Lung (tissue), 17 donors: ENCODE measurements at places on chromosomes 12 and 14. TPM values are rescaled to one million over a fixed set of nuclear protein-coding genes. Genes with fewer than 3 reads are reported as not detected.

The FITM1 gene
- total RNA-seq: 0.48 TPM

The MYBPC1 gene
- total RNA-seq: not detected

The RASSF9 gene
- total RNA-seq: 14.3 TPM

DNA sequence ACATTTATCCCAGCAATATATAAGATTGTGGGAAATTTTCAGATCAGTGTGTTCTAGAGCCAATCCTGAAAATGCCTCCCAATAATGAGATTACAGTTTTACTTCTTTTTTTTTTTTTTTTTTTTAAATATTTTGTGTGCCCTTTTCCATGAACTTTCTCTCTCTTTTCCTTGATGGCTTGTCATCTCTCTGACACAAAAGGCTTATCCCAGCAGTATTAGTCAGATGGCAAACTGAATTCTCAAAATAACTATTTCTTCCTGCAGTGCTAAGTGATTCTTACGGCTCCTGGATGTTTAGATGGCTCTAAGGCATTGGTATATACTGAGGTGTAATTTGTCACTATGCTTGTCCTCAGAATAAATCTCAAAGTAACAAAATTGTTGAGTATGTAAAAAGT, 86.7 kb downstream of the LRP6 start:
- no peak overlapping the region for H3K27ac ChIP-seq
- H3K4me1 ChIP-seq: peaks cover 13% of the 10 kb centered on the region
- no peaks in the 10 kb centered on the region for H3K27me3 ChIP-seq
- H3K4me3 ChIP-seq: no peak overlapping the region
- peaks cover 5% of the 10 kb centered on the region for H3K36me3 ChIP-seq

GRCh38 chr14:35046048-35046750, at the start of gene FAM177A1:
Gene FAM177A1 (plus strand): TSS chr14:35046272. CDS start chr14:35046464, 192 bp downstream.
- peaks cover 8% of the 10 kb centered on the region for H3K4me1 ChIP-seq
- DNase-seq: peak; percentile 97
- H3K27ac ChIP-seq: peak within 1 kb of the TSS; percentile 99
- H3K36me3 ChIP-seq: no peaks in the 10 kb centered on the region

DNA sequence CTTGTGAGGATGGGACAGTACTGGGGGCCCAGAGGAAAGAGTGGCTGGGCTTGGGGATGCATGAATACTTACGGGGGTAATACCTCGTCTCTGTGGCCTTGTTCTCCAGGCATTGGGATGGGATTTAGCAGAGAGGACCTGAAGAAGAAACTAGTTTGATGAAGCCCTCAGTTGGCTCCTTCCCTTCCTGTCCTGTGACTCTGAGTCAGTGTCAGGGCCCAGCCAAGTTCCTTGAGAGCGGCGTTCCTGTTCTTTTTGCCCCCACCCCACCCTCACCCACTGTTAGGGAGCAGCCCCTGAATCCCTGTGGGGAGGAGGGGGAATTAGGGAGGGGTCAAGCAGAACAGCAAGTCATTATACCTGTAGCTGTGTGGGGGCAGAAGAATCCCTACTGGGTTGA, 5.2 kb upstream of the LRP1-AS start:
- no peaks in the 10 kb centered on the region for H3K36me3 ChIP-seq
- H3K4me3 ChIP-seq: no peak overlapping the region
- peaks cover 26% of the 10 kb centered on the region for H3K4me1 ChIP-seq
- peak overlapping the region; percentile 63 for H3K27ac ChIP-seq
- no peaks in the 10 kb centered on the region for H3K27me3 ChIP-seq

DNA sequence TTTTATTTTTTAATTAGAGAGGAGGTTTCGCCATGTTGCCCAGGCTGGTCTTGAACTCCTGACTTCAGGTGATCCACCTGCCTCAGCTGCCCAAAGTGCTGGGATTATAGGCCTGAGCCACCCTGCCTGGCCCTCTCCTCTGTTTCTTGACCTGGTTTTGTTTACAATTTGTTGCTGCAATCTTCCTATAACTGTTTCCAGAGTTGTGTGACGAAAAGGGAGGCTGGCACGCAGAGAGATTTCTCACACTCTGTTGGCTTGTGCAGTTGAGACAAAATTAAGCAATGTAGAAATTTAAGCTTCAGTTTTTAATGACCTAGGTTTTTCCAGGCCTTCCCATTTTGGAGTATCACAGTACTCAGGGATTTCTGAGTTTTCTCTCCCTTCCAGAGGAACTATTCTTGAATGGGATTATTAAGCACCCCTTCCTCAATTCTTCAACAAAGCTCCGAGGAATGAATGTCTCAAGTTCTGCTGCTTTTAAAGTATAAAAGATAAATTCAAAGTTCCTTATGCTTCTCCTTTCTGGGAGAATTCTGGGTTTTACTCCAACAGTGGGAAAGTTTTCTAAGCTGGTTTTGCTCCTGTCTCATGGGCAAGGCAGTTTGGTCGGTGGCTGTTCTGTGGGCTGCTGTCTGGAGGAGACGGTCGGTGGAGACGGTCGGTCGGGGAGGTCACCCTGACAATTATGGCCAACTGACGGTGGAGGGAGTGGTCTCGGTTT, 20.4 kb upstream of the FOS start:
- peaks cover 26% of the 10 kb centered on the region for H3K4me1 ChIP-seq
- H3K36me3 ChIP-seq: no peaks in the 10 kb centered on the region
- H3K4me3 ChIP-seq: no peak overlapping the region
- no peaks in the 10 kb centered on the region for H3K27me3 ChIP-seq

DNA sequence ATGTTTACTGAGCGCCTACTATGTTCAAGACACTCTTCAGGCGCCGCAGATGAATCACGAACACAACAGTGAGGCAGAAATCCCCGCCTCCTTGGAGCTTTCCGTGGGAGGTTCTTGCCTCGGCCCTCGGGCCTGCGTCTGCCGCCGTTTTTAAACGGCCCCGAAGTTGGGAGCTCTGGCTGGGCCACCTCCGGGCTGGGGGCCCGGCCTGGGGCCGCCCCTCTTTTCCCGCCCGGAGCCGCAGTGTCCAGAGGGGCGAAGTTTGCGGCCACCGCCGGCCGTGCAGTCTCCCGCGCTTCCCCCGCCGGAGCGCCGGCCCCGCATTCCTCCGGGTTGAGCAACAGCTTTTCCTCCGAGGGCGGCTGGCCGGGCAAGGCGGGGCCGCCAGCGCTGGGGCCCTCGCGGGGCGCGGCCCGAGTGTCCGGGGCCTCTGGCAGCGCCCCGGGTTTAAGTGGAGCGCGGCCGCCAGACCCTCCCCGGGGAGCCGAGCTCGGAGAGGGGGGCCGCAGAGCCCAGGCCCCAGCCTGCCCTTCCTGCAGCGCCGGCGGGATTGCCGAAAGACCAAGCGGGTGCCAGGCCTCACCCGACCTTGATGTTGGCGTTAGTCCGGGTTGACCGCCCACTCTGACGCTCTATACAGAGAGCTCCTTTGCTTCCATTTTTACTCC, 18.7 kb upstream of the CTDSP2 start:
- H3K4me3 ChIP-seq: peak overlapping the region; percentile 43
- H3K27me3 ChIP-seq: no peaks in the 10 kb centered on the region
- H3K36me3 ChIP-seq: no peaks in the 10 kb centered on the region
- H3K27ac ChIP-seq: peak overlapping the region; percentile 99
- DNase-seq: peak; percentile 92

GRCh38 chr12:116306968-116307367, 29.5 kb upstream of the MED13L start:
- H3K4me3 ChIP-seq: no peak overlapping the region
- no peaks in the 10 kb centered on the region for H3K27me3 ChIP-seq
- DNase-seq: no peak
- no peaks in the 10 kb centered on the region for H3K36me3 ChIP-seq
- peaks cover 6% of the 10 kb centered on the region for H3K4me1 ChIP-seq

GRCh38 chr14:92978229-92979021, 55.5 kb downstream of the CHGA start:
- no peak overlapping the region for H3K4me3 ChIP-seq
- peaks cover 6% of the 10 kb centered on the region for H3K36me3 ChIP-seq
- no peak for DNase-seq
- no peak overlapping the region for H3K27ac ChIP-seq
- H3K4me1 ChIP-seq: peaks cover 5% of the 10 kb centered on the region
- H3K27me3 ChIP-seq: no peaks in the 10 kb centered on the region

DNA sequence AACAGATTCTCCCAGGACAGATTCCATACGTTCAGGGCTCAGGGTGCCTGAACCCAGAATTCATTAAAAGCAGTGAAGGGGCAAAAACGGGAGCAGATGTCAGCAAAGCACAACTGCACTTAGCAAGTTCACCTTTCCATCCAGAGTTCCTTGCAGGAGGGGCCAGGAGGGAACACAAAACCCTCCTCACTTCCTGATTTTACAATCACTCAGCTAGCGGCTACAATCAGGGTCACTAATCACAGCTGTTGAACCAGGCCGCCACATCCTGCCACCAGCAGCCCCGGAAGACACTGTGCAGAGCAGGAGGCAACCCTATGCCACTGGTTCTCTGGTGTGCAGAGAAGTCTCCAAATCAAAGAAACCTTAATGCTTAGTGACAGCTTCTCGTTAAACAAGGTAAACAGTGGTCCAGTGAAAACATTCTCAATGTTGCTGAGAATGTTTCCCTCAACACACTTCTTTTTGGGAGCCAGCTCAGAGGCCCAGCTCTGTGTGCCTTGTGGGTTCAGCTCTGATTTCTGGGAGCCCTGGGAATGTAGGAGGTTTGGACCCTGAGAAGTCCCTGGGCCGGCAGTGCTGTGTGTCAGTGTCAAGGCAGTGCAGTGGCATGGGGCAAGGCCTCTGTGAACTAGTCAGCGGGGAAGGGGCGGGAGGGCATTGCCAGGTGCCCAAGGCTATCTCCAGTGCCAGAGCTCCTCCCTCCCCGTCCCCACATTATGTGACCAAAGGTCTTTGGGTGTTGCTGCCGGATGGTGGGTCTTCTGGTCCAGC, 54.5 kb downstream of the VCPKMT start:
- H3K36me3 ChIP-seq: no peaks in the 10 kb centered on the region
- peaks cover 2% of the 10 kb centered on the region for H3K4me1 ChIP-seq
- peak; percentile 36 for DNase-seq
- no peak overlapping the region for H3K4me3 ChIP-seq
- H3K27ac ChIP-seq: peak overlapping the region; percentile 62
- H3K27me3 ChIP-seq: no peaks in the 10 kb centered on the region

GRCh38 chr12:92334552-92334951, 188.9 kb upstream of the BTG1 start:
- no peaks in the 10 kb centered on the region for H3K27me3 ChIP-seq
- H3K27ac ChIP-seq: no peak overlapping the region
- H3K4me3 ChIP-seq: no peak overlapping the region
- DNase-seq: no peak

GRCh38 chr14:81384900-81385299, 15.2 kb downstream of the STON2 start:
- H3K4me1 ChIP-seq: no peaks in the 10 kb centered on the region
- no peaks in the 10 kb centered on the region for H3K27me3 ChIP-seq
- H3K36me3 ChIP-seq: no peaks in the 10 kb centered on the region
- H3K4me3 ChIP-seq: no peak overlapping the region
- H3K27ac ChIP-seq: no peak overlapping the region
- DNase-seq: no peak
